Effector CD4-positive, alpha-beta T cell (primary cell): ENCODE measurements at places on chromosomes 2 and 18.

GRCh38 chr2:226554701-226555100 lies 244.9 kb downstream of the IRS1 start:
- DNase-seq, result no peak

GRCh38 chr2:173326806-173327205 lies 27.9 kb upstream of the CDCA7 start:
- DNase-seq, result no peak

DNA sequence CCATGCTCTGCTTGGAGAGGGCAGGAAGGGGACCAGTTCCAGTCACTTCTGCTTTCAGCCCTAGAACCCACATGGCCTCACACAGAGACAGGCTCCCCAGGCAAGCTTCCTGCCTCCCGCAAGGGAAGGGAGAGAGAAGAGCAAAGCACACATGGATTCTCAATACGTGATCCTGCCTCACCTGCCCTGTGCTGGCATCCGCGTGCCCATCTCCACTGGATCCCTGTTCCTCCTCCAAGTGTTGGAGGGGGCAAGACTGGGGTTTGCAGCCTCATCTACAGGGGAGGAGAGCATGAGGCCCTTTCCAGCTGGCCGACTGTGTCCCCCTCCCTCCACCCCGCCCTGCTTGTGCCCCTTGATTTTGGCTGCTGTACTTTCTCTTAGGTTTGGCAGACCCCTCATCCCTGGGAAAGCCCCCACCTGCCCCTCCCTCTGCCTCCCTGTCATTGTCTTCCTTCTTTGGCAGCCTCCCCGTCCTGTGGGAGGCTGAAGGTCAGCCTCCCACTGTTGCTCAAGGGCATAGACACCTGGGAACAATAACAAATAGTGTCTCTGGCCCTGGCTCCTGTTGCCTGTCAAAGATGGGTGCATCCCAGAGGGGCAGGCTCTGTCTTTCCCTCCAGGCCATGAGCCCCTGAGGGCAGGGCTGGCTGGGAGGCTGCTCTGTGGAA lies 22.7 kb downstream of the KCNF1 start:
- DNase-seq, result no peak

- no peak for DNase-seq
Measured at GRCh38 chr2:224378701-224379097, 23.2 kb downstream of the FAM124B start.

DNA sequence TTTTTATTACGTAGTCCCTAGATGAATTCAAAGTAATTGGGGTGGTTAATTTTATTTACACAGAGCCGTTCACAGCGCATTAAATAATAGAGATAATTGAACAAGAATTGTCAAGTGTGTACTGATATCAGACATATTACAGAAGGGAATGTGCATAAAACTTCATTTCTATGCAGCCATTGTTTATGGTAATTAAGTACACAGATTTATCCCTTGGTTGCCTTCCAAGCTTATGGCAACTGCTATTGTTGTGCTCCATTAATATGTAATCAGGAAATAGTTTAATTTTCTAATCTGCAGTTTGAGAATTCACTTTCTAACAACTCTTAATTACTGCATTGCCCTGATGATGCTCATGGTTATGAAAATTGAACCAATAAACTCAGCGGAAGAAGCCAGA lies 47.3 kb upstream of the OTX1 start:
- DNase-seq, result no peak

- no peak for DNase-seq
Measured at GRCh38 chr2:152755029-152755428, 36.6 kb downstream of the ARL6IP6 start.

DNA sequence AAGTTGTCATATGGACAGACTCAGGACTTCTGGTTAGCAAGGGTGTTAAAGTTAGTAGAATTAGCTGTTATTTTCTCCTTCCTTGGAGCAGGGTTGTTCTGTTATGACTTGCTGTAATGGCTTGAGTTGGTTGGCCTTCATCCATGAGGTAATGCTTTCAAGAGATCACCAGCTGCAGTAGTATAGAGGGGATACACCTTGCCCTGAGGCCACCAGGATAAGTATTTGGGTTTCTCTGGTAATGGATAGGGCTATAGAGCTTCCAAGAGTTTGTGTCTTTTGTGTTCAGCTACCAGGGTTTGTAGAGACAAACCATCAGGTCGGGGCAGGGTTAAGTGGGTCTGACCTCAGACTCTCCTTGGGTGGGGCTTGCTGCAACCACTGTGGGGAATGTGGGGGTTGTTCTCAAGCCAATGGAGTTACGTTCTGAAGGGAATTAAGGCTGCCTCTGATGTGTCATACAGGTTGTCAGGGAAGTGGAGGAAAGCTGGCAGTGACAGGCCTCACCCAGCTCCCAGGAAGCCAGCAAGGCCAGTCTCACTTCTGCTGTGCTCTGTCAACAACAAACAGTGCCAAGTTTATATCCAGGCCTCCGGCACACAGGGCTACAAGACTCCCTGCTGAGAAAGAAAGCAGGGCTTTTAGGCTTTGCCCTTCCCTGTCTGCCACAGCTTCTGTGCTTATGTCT lies 356.6 kb downstream of the SPAG16 start:
- no peak for DNase-seq

GRCh38 chr2:195620501-195620900 lies 36.5 kb upstream of the SLC39A10 start:
- no peak for DNase-seq
